ENCODE measurements at places on chromosomes 4 and X. TPM values are rescaled to one million over a fixed set of nuclear protein-coding genes. Genes with fewer than 3 reads are reported as not detected.

TCEAL7 gene
- 2.3 TPM for total RNA-seq

FAM90A26 gene
- total RNA-seq, result not detected

STK32B gene
- 1.3 TPM for total RNA-seq

RS1 gene
- total RNA-seq, result not detected

LARP7 gene
- 17.4 TPM for total RNA-seq

DNA sequence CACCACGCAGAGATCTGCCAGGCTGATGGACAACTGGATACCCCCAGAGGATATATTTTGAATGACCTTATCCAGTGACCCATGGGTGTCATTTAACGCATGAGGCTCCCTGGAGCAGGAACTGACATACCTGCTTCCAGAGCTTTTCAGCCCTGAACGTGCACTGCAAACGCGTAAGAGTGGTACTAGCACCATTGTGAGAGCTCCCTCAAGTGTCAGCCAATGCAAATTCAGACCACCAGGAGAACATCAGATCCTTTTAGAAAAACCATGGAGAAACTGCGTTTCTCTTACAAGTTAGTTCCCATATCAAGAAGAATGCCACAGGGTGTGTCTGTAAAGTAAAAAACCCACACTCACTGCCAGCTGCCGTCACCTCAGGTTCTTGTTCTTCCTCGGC is 7.3 kb downstream of the TREX2 start:
- H3K27ac ChIP-seq, result no peak overlapping the region
- H3K4me3 ChIP-seq, result no peak overlapping the region
- H3K36me3 ChIP-seq, result no peaks in the 10 kb centered on the region
- no peak for DNase-seq

GRCh38 chr4:167717495-167717894 is 374.8 kb upstream of the ANXA10 start:
- no peak overlapping the region for H3K4me3 ChIP-seq
- DNase-seq, result no peak
- H3K36me3 ChIP-seq, result no peaks in the 10 kb centered on the region

GRCh38 chr4:39029752-39030694 is 2.2 kb downstream of the TMEM156 start:
- H3K4me3 ChIP-seq, result no peak overlapping the region
- no peaks in the 10 kb centered on the region for H3K27me3 ChIP-seq
- H3K4me1 ChIP-seq, result peaks cover 7% of the 10 kb centered on the region
- no peaks in the 10 kb centered on the region for H3K36me3 ChIP-seq

- DNase-seq, result no peak
- no peaks in the 10 kb centered on the region for H3K4me1 ChIP-seq
- H3K36me3 ChIP-seq, result no peaks in the 10 kb centered on the region
- H3K4me3 ChIP-seq, result no peak overlapping the region
- H3K27me3 ChIP-seq, result no peaks in the 10 kb centered on the region
Observed at GRCh38 chrX:129613596-129613995, 41.2 kb downstream of the APLN start.

All from body of pancreas (tissue), 4 donors.